Stimulated activated CD4-positive, alpha-beta T cell treated with anti-CD3 and anti-CD28 coated beads, Interleukin-15, amount 100 ng/mL, for 1 hour (primary cell): ENCODE measurements at places on chromosomes 2 and 18.

GRCh38 chr2:217968023-217968422 is 34.8 kb downstream of the TNS1 start:
- no peak for DNase-seq

DNA sequence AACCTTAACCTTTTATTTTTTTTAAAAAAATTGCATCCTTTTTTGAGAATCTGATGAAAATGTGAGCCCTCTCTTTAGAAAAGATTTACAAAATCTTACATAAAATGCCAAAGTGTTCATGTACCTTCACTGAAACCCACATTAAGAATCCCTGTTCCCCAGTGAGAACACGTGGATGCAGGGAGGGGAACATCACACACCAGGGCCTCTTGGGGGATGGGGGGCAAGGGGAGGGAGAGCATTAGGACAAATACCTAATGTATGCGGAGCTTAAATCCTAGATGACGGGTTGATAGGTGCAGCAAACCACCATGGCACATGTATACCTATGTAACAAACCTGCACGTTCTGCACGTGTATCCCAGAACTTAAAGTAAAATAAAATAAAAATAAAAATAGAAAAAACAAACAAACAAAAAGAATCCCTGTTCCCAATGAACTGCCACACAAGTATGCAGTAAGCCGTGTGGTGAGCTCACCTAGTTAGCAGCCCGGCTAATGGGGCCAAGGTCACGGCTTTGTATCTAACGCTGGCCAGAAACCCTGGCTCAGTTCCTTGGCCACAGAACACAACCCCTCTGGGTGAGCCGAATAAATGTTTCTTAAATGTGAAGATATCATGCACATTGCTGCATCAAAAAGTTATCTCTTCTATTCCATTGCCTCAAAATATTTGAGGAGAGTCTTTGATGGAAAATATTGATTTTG is 41.4 kb downstream of the CHST9 start:
- no peak for DNase-seq

DNA sequence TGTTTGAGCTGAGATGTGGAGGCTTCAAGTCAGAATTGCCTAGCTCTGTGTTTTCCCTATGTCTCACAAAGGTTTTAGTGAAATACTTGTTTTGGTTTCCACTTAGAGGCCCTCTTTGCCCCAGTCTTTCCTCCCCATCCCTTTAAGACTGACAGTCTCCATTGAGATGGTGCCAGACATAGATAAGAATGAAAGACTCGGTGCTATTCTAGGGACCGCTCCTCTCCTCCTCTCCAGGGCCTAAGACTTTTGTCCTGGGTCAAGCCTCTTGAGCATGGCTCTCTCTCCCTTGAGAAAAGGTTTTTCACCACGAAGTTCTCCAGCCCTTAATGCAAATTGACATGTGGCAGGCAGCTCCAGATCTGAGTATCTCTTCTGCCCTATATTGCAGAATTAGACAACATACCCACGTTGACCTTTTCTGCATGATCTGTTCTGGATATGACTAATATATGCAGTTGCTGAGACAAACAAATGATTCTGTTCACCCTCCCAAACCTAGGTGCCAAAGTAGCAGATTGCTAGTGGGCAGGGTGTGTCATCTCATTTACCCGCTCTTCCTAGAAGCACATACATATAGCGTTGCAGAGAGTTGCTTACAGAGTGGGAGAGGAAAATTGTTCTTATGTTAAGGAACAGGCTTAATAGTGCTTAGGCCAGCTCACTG is 47.5 kb upstream of the ACSL3 start:
- no peak for DNase-seq

DNA sequence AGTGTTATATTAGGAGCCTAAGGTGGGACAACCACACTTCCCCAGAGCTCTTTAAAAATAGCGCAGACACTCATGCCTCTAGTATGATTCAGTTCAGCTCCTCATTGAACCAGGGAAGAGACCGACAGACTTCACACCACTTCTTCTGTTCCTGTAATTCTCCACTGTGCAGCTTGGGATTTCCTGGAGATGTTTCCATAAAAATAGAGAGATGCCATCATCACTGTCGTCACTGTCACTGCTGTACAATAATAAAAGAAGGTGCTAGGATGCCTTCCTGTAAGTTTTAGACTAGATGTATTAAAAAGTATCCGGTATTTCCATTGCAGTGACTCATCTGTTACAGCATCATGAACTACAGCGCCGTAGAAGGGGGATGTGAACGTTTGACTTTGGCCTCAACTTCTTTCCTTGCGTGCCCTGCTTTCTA is 110.9 kb downstream of the FAM210A start:
- DNase-seq: no peak
